Amniotic stem cell (primary cell): ENCODE measurements at places on chromosomes 6 and 20.
A peak's percentile ranks its signal among the peaks of the same experiment; 100 is the strongest.

- DNase-seq = no peak
These were observed 285.3 kb downstream of the HIVEP2 start for GRCh38 chr6:142659661-142660060.

DNA sequence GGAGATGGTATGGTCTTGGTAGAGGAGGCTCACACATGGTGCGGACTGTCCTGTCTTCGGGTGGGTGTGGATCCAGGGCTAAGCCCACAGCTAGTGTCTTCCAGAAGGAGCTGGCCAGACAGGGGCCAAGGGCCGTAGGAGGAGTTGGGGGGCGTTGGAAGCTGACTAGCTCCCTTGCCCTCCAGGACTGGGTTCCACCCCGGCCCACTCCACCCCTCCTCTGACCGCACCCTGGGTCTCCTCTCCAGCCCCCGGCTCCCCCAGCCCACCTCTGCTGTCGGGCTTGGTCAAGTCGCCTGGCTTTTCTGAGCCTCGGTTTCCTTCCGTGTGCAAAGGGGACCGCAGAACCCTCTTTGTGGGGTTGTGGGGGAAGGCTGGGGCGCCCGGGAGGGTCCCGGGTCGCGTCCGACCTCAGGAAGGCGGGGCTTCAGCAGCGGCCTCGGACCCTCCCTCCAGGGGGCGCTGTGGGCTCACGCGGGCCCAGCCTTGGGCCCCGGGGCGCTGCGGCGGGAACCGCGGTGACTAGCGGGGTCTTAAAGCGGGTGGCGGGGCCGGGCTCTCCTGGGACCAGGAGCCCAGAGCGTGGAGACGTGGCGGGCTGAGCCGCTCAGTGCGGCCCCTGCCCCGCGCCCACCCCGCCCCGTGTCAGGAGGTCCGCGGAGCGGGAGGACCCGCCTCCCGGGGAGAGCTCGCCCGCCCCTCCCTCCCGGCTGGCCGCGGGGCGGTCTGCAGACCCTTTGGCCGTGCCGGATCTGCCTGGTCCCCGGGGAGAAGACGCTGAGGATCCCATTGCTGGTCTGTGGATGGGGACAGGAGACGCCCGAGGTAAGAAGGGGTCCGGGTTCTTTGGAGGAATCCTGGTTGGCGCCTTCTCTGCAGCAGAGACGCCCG, 5.4 kb downstream of the NPBWR2 start:
- DNase-seq = no peak

- DNase-seq = no peak
These were observed 82.1 kb upstream of the MLIP start for GRCh38 chr6:54029187-54029586.

- no peak for DNase-seq
These were observed 82.0 kb upstream of the EDN1 start for GRCh38 chr6:12208190-12208589.

DNA sequence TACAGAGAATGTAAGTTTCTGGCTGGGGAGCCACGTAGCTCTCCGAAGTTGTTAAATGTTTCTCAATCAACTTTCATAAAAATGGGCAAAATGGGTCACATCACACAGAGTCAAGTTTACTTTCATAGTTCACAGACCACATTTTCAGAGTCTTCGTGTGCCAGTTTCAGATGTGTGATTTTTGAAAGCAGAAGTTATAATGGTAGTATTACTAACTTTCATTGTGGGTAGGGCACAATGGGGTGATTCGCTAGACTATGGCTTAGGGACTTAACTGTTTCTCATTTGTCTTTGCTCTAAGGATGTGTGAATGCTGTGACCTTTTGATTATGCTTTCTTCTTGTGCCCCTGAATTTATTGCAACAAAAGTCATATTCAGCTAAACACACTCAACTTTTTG, 109.0 kb upstream of the SUPT3H start:
- DNase-seq = no peak

GRCh38 chr6:27980111-27980510, 23.1 kb downstream of the OR2B6 start:
- DNase-seq = no peak

GRCh38 chr6:37689381-37689780, 8.3 kb downstream of the MDGA1 start:
- DNase-seq = no peak

GRCh38 chr6:21357262-21357661, 236.3 kb upstream of the SOX4 start:
- no peak for DNase-seq

- DNase-seq = no peak
These were observed 3.6 kb downstream of the EPB41L2 start for GRCh38 chr6:131059486-131059885.

- DNase-seq = no peak
These were observed 27.6 kb upstream of the HACE1 start for GRCh38 chr6:104887350-104887749.

GRCh38 chr20:62598761-62599194, 43.5 kb upstream of the SLCO4A1 start:
- DNase-seq = no peak

DNA sequence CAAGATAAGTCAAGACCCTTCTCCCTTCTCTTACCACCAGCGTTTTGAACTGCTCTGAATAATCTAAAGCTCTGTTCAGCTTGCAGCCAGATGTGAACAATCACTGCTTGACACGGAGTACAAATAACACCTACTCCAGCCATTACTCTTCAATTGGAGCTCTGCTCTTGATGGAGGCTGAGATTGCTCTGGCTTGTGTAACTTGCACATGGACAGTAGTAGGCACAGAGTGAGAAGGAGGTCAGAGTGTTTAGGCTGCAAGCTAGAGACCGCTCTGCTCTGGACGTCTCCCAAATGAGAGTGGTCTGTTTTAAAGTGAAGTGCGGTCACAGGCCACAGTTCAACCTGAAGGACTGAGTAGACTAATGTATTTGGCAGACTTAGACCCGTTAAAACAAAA, 158.3 kb downstream of the HDGFL1 start:
- no peak for DNase-seq

- no peak for DNase-seq
These were observed 3.4 kb downstream of the THEMIS start for GRCh38 chr6:127897484-127897883.

- DNase-seq = no peak
These were observed 92.6 kb upstream of the PREP start for GRCh38 chr6:105495515-105495914.

GRCh38 chr6:35850208-35850607, 45.1 kb downstream of the LHFPL5 start:
- DNase-seq = no peak

DNA sequence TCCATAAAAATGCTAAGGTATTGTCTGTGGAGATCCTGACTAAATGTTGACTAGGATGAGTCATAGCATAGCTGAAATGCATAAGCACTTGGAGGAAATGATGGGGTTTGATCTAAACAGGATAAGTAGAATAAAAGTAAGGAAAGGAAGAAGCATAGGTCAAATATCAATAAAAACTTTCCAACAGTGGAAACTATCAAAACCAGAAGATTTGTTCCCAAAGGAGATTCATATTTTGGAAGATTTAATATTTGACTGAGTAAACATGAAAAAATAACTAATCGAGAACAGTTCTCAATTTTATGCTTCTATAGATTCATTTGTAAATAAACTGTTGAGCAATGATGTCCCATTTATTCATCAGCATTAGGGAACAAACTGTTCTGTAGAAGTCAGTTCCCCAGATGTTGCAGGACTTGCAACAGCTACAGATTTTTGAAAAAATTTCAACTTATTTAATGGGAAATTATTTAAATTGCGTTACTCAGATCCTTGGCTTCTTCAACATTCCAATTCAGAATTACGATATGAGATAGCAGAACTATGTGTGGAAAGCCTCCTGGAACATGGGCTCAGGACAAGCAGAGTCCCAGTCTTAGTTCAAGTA, 133.7 kb upstream of the TBX18 start:
- peak; percentile 1 for DNase-seq

DNA sequence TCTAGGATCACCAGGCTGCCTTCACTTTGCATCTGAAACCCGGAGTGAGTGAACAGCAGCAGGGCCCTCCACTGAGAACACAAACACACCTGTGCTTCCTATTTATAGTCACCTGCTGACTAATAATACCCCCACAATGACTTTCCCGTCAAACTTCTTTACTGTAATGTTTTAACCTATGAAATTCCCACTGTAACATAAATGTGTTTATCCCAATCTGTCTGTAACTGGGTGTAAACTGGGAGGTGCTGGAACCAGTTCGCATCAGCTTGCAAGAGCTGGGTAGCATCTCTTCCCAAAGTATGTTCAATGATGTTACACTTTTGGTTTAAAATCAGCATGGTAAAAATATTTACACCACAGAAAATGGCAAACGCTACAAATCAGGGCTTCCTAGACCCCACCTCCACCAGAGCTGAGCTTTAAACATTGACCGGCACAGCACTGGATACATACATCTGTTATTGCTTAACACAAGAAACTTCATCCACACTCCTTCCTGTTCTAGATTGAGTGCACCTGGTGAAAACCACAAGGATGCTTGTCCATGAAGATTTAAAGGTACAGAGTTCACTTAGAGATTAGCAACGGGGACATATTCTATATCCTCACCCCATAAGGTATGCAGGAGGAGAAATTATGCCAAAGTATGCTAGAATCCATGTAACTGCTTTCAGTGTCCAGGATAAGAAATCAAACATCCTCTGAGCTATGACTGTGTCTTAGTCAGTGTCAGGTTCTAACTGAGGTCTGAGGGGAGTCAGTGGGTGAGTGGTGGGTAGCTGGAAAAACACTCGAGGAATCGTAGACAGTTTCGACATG, 79.0 kb downstream of the ALDH8A1 start:
- DNase-seq = no peak

GRCh38 chr6:33761581-33761921, 14.8 kb upstream of the IP6K3 start:
- DNase-seq = no peak

GRCh38 chr6:121694801-121695251, 259.4 kb downstream of the GJA1 start:
- no peak for DNase-seq

- DNase-seq = no peak
These were observed 38.2 kb upstream of the FRMD1 start for GRCh38 chr6:168116975-168117899.

DNA sequence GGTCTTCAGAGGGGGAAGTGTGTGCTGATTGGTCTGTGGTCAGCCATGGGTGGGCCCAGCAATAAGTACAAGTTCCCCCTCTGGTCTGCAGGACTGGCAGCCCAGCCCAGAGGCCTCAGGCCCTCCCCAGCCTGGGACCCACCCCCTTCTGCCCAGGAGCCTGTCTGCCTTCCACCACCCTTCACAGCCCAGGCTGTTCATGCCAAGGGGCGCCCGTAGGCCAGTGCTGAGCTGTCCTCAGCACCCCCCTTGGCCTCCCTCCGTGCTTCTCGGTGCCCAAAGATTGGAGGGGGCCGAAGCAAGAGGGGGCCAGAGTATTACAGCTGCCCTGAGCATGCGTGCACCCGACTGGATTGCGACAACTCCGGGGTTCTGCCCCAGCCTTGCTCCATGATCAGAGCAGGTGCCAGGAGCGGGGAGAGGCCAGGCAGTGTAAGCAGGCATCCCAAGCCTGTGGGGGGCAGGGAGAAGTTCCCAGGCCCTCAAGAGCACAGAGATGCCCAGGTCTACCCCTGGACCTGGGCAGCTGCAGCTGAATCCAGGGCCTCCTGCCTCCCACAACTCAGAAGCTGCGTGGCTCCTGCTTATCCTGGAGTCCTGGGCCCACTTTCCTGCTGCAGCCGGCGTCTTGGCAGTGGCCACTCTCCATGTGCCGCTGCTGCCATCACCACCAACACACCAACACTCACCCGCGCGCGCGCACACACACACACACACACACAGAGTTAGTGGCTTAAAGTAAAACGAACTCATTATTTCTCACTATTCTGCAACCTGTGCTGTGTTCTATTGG, 33.3 kb downstream of the CST9L start:
- DNase-seq = no peak

DNA sequence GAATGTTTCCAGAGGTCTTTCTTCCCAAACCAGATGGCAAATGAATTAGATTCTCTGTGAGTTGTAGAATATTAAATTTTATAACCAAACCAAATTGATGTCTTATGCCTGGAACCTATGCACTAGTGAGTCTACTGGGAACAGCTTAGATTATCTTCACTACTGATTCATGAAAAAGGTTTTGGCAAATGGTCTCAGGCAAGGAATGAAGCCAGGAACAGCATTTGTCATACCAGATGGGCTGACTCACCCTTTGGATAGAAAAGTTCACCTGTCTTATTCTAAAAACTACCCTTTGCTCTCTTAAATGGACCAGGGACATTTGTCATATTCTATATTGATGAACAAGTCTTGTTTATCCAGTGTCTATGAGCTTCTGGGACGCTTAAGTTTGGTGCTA, 135.4 kb upstream of the ECI2 start:
- no peak for DNase-seq

- no peak for DNase-seq
These were observed 3.3 kb downstream of the ZGPAT start for GRCh38 chr20:63711085-63711645.

GRCh38 chr20:62359043-62359490, 8.0 kb downstream of the LAMA5 start:
- no peak for DNase-seq

- DNase-seq = no peak
These were observed 7.0 kb downstream of the BEND3 start for GRCh38 chr6:107108201-107108890.

GRCh38 chr6:149985481-149985937, 21.8 kb downstream of the ULBP1 start:
- DNase-seq = no peak

GRCh38 chr6:73695619-73696421, at the start of gene CD109:
TSS of gene CD109 (plus strand) at chr6:73696203. CDS start at chr6:73696216, 13 bp downstream.
- no peak for DNase-seq

DNA sequence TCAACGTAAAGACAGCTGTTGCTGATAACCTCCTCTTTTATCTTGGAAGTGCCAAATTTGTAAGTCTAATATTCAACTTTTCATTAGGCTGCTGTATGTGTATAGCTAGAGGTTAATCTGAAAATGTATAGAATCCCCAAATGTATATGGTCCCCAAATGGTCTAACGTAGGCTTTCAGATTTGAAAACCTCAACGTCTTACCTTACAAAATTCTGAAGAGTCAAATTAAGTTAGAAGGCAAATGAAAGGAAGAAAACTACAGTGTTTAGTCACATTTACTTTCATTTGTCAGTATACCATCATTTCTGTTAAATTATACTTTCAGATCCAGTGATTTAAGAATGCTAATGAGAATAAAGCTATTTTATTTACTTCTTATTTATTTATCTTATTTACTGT, 256.9 kb downstream of the ARHGAP18 start:
- no peak for DNase-seq

DNA sequence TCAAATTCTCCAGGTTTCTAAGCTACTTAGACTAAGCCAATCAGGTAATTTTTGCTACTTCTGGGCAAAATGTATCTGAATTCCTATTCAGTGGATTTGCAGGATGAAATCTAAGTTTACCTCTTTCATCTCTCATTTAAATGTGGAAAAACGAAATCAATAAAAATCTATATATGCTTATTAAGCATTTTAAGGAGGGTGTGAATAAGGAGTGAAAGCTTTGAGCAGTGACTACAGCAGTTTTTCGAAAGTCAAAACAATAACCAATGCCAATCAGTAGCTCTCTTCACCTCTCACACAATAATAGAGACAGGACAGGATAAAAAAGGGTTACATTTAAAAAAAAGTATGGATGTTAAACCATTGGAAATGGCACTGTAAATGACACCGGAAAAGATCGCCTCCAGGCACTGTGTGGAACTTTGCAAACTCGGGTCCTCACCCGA, 476 bp upstream of the BCKDHB start:
- no peak for DNase-seq

- DNase-seq = no peak
These were observed 124.2 kb upstream of the FAM83B start for GRCh38 chr6:54722328-54722727.
